Stimulated activated CD8-positive, alpha-beta memory T cell treated with anti-CD3 and anti-CD28 coated beads, Interleukin-7, amount 100 ng/mL, for 4 hours (primary cell): ENCODE measurements at places on chromosomes 4 and X.

DNA sequence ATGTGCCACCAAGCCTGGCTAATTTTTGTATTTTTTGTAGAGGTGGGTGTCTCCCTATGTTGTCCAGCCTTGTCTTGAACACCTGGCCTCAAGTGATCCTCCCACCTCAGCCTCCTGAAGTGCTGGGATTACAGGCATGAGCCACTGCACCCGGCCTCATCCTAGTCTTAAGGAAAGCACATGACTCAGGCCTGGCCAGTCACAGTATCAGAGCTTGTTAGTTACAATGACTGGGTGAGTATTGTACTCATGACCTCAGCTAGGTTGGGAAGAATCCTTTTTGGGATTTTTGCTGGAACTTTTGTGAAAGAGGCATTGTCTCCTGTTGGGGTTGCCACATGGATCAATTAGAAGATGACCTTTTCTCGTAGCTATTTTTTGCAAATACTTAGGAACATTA is 292.8 kb downstream of the RAPGEF2 start:
- no peak for DNase-seq

GRCh38 chrX:42809569-42809968 is 31.6 kb upstream of the PPP1R2C start:
- no peak for DNase-seq

- DNase-seq = no peak
These were observed 90.7 kb upstream of the BRS3 start for GRCh38 chrX:136397001-136397400.

DNA sequence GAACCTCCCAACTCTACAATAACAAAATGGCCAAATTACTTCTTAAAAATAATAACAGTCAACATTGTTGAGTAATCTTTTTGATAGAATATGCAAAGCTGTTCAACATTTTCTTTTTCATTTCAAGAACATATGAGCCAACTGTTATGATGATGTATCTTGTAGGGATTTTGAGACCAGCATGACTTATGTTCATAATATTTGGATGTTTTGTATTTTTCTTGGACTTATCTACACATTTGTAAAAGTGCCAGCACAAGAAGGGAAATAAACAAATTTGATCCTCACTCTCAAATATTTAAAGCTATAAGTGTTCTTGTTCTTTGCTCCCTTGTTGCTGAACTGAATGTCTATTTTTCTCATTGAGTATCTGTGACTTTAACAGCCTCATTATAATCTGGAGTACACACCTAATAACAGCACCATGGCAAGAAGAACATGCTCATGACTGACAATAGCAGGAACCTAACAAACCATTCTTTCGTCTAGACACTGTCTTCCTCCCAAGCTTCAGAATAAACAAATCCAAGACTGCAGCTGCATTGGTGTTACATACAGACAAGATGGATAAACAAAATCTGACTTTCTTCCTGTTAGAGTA is 1049.7 kb downstream of the FAT4 start:
- no peak for DNase-seq

DNA sequence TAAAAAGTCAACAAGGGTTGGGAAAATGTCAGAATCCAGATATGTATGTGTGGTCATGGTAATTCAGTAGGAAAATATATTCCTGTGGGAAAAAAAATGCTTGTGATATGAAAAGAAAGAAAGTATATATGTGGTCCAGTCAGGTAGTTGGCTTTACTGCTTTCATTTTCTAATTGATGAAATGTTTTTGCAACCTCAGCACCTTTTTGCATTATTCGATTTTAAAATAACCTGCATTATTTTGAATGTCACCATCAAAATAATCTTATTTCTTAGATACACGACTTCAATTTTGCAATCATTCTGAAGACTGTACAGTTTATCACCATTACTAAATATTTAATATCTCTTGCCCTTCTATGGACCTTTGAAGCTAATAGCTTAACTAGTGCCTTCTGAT is 170.8 kb upstream of the SPANXN4 start:
- no peak for DNase-seq

DNA sequence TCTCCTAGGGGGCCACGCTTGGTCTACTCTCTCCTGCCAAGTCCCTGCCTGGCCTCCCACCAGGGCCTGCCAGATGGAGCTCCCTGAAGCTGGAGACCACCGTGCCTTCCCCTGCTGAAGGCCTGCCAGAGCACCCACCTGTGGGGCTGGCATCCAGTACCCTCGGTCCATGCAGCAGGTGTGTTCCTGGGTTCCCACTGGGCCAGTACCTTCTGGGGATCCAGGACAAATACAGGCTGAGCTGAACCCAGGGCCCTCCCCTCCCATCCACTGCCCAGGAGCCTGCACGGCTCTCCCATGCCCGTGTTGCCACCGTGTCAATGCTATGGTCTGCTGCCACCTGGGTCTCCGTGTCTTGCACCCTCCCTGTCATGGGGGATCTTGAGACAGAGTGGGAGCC is 68.8 kb downstream of the ABLIM2 start:
- no peak for DNase-seq

GRCh38 chr4:173794662-173795061 is 264.6 kb upstream of the HAND2 start:
- no peak for DNase-seq

GRCh38 chr4:35900286-35901243 is 343.7 kb downstream of the ARAP2 start:
- no peak for DNase-seq

GRCh38 chrX:74179071-74179470 is 124.9 kb upstream of the ZCCHC13 start:
- no peak for DNase-seq

GRCh38 chr4:74374128-74374527 is 9.2 kb downstream of the EREG start:
- DNase-seq = no peak

- DNase-seq = no peak
These were observed 94.8 kb downstream of the ADGRL3 start for GRCh38 chr4:61294936-61295335.

GRCh38 chr4:101753721-101754120 is 36.8 kb upstream of the BANK1 start:
- no peak for DNase-seq

DNA sequence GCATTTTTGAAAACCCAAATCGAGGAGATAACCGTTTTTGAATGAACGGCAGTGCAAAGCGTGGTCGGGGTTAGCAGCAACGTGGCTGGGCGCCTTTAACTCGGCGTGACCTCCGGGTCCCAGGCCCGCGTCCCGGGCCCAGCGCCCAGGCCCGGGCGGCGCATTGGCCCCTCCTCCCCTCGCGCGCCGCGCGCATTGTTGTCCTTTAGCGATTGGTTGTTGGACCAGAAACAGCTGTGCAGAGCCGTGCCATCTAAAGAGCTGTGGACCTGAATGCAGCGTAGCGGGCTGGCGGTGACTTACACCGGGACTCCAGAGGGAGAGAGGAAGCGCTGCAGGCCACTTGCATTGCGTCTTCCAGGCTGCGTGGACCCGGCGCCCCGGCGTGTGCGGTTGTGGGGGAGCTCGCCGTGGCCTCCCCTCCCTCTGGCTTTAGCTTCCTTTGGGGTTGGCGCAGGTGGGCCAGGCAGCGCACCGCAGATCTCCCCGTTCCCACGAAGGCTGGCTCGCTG is at the start of gene STOX2:
STOX2 (plus strand) TSS at position 227 of the 512 bp plus-strand sequence. CDS start 1,484 bp downstream, outside the sequence.
- DNase-seq = no peak

GRCh38 chrX:9071031-9071650 is 37.2 kb upstream of the FAM9B start:
- DNase-seq = no peak

- DNase-seq = no peak
These were observed 28.3 kb upstream of the MAGEC2 start for GRCh38 chrX:142233400-142233799.

DNA sequence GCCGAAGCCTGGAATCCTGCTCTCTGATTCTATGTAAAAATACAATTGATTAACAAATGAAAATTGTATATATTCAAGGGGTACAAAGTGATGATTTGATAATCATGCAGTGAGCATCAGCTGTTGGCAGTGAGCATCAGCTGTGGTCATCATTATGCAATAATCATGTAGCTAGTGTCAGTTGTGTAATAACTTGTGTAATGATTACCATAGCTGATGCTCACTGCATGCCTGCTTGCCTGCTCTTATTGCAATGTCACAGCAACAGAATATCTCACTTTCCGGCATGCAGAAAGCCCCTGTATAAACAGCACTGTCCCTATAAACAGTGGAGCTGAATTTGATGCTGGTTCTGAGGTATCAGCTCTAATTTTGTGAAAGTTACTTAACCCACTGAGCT is 46.8 kb downstream of the SULT1B1 start:
- DNase-seq = no peak

DNA sequence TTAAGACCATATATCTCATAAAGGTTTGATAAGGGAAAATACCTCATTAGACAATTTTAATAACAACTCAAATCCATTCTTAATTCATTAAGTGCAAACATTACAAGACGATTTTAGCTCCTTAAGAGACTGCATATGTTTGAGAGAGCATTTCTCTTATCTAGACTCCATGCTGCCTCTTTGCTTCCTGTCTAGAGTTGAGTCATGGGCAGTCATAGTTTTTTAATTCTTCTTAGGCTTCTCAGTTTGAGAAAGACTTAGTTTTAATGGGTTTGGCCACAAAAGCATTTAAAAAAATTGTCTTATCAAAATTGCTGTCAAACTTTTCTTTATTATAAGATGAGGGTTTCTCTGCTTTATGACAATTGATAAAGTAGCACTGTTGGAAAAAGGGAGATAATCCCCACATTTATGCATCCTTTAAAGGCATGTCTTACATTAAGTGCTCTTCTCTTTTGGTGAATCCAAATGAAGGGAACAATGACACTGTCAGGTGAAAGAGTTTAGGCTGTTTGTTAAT is 713.4 kb downstream of the PCDH18 start:
- DNase-seq = no peak

GRCh38 chrX:48696909-48697727 is 584 bp downstream of the SUV39H1 start:
- DNase-seq = no peak

DNA sequence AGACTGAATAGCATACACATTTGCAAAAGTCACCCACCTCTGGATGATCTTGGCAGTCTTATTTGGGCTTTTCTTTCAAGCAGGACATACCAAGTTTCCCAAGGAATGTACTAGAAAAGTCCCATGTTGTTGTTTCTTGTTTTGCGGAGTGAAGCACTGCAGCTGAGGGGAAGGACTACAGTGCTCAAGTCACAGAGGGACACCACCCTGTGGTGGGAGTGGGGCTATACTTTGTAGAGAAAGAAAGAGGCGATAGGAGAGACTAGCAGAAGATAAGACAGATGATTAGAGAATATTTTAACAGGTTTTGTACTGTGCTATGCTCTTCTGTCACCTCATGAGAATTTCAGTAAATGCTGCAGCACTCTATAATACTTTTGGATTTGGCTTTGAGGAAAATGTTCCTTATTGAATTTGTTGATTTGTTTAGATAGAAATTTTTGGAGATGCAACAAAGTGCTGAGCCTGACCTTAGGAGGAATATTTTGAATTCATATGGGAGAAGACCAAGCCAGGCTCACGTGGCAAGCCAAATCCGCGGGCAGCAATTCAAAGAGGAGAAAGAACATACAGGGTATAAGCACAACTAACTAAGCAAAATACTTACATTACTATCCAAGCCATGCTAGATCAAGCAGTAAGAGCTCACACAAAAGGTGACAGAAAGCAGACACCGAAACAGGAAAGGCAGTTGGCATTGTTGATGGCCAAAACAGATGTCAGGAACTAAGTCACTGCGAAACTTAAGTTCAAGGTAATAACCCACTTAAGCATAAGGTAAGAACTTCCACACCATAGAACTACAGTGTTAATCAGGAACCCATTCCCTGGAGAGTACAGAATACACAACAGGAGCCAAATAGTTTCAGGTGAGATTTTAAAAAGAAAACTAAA is 280.3 kb upstream of the INTU start:
- DNase-seq = no peak

- no peak for DNase-seq
These were observed 1083.1 kb upstream of the PCDH10 start for GRCh38 chr4:132065940-132066495.

- DNase-seq = no peak
These were observed 11.7 kb downstream of the MFAP3L start for GRCh38 chr4:170014359-170015011.

- DNase-seq = no peak
These were observed 19.4 kb upstream of the SERTM2 start for GRCh38 chrX:111492085-111492484.

DNA sequence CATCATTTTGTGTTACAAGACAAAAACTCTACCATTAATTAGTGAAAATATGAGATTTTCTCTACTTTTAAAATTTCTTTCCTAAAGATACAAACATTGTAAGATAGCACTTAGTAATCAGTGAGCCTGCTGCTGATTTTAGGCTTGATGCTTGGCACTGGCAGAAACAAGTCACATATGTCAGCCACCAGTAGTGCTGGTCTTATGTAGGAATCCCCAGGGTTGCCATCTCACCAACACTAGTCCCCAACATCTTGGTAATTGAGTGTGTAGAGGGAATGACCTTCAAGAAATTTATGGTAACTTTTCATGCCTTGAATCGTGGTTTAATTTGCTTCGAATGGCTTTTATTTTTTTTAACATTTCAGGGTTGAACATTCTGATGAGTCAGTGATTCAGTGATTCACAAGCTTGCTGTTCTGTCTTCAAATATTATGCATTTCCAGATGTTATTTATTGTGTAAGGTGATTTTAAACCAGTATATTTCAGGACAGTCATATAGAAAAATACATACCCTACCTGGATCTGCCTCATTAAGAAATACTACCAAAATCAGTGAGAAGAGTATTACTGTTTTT is 11.9 kb downstream of the EXOC1 start:
- DNase-seq = no peak

DNA sequence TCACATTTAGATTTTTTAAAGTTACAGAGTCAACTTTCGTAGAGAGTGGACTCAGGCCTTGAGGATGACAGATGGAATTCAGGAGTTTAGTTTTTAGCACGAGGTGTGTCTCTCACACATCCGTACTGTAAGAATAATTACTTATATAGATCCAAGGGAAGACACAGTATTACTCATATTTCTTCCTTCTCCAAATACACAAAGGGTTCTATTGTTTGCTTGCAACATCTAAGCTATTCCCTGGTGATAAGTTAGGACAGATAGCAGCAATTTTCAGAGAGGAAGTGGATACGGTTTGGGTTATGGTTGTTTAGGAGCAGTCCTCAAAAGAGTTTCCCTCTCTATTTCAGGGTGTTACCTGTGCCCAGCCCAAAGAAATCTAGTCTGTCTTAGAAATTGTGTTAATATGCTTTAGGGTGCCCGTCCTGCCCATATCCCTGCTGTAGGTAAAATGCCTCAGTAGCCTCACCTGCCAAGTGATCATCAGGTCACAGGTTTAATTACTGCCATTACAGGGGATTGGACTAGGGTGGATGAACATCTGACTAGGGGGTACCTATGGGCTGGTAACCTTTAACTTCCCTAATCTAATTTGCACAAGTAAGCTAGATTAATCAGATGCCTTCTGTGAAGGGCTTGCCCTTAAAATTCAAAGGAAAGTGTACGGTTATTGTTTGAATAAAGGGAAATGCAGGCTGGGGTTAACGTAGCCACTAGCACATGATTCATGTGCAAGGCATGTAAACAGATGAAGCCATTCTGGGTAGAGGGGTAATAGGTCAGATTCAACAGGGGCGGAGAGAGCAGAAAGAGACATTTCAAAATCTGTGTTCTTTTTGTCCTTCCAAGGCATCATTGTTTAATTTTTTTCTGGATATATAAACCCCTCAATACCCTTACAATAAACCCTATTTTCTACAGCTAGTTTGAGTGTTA is 8.7 kb upstream of the PPP3CA start:
- no peak for DNase-seq

- DNase-seq = no peak
These were observed 14.1 kb downstream of the CXCL1 start for GRCh38 chr4:73883306-73883705.
